ENCODE measurements at places on chromosomes 2 and 18.

DNA sequence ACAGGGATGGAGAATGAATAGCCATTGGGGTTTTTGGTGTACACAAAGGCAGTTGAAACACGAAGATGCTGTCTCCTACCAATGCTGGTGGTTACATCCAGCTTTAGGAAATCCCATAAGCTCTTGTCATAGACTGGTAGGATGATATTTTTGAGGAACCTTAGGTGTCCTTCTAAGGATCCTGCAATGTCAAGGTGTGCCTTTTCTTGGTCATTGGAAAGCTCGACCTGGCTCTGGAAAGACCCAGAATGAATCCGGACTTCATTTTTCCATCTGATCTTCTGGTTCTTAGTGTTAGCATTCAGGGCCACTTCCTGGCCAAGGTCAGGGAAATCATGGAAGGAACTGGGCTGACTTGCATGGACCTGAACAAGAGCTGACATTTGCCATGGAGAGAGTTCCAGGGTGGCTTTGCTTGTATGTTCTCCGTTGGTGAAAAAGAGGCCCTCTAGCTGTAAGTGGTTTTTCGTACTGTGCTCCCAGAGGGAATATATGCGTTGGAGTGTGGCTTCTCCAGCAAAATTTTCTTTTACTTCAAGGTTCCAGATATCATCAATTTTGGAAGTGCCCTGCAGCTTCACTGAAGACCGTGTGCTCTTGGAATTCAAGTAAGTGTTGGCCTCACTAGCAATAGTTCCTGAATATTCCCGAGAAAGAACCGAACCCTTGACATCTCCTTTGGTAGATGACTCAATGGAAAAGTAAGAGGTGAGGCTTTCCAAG is 38.0 kb downstream of the APOB start:
- no peak for DNase-seq

- no peak for DNase-seq
Observed at GRCh38 chr2:62382122-62382521, 123.9 kb downstream of the TMEM17 start.

- DNase-seq, result no peak
Observed at GRCh38 chr2:111663471-111664274, 220.3 kb downstream of the ANAPC1 start.

GRCh38 chr2:36881816-36882215 is 84.5 kb downstream of the STRN start:
- no peak for DNase-seq

DNA sequence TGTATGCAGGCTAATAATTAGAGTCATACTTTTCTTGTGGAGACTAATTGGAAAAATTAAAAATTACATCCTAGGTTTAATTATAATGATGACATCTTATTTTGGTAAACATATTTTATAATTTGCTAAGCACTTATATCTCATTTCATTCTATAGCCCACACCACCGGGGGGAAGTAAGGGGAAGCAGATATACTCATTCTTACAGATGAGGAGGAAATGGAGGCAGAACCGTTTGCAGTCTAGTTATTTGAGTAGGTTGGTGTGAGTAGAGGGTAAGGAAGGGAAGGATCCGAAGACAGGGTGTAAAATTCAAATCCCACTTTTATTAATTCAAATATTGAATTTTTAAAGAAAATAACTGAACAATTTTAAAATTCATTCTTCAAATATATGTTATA is 3.7 kb downstream of the ITGAV start:
- peak; percentile 80 for DNase-seq

- DNase-seq, result no peak
Observed at GRCh38 chr2:25354116-25354515, 12.4 kb upstream of the DNMT3A start.

DNA sequence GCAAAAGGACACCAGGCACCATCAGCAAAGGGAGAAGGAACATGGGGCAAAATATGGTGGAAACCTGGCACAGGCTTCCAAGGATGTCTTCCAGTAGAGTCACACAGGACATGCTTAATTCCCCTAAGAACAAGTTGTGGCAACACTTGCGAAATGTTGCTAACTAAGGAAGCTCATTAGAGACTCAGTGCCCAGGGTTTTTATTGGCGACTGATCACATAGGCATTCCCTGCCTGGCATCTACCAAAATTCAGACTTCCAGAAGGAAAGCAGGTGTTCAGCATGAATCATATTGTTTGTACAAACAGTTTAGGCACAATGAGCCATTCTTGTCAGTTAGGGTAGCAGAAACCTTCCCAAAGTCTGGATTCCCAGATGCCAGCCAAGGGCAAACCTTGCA is 25.7 kb downstream of the SLC4A1AP start:
- DNase-seq, result no peak

DNA sequence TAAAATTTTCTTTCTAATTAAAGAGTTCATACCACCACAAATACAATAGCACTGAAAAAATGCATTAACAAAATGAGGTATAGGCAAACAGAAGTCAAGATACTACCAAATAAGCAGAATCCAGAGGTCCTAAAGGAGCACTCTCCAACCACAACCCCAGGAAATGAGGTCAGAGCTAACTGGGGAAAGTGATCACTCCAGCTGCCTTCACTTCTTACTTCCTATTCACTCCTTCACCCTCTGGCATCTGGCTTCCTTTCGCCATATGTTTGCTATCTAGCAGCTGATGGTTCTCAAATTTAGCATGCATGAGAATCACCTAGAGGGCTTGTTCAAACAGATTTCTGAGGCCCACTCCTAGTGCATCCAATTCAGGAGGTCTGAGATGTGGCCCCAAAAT is 212.6 kb upstream of the ACVR2A start:
- DNase-seq, result peak; percentile 93

DNA sequence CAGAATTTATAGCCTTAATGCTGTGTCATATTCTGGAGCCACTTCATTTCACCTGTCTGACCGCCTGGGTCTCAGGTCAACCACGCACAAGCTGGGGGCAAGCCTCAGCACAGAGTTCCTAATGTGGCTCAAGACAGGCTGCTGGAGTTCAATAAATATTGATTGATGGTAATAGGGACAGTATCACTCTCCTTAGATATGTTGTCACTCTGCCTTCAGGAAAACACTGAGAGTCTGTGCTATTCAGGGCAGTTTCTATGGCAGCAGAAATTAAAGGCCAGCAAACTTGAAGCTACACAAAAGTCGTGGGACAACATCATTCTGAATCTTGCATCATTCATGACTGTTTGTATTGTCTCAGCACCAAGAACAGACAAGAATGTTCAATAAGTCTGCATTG is 696.1 kb downstream of the METTL4 start:
- DNase-seq, result no peak

GRCh38 chr18:14969500-14969899 is 221.5 kb downstream of the ANKRD30B start:
- DNase-seq, result no peak

- peak; percentile 64 for DNase-seq
Observed at GRCh38 chr2:159185401-159186130, 100.9 kb downstream of the WDSUB1 start.

- no peak for DNase-seq
Observed at GRCh38 chr2:23649303-23649702, 264.3 kb downstream of the KLHL29 start.

GRCh38 chr2:25305775-25306174 is 36.0 kb downstream of the DNMT3A start:
- no peak for DNase-seq

GRCh38 chr2:219851801-219852481 is 224.5 kb downstream of the SLC4A3 start:
- no peak for DNase-seq

- DNase-seq, result no peak
Observed at GRCh38 chr2:47033102-47033880, 117.7 kb upstream of the MCFD2 start.

DNA sequence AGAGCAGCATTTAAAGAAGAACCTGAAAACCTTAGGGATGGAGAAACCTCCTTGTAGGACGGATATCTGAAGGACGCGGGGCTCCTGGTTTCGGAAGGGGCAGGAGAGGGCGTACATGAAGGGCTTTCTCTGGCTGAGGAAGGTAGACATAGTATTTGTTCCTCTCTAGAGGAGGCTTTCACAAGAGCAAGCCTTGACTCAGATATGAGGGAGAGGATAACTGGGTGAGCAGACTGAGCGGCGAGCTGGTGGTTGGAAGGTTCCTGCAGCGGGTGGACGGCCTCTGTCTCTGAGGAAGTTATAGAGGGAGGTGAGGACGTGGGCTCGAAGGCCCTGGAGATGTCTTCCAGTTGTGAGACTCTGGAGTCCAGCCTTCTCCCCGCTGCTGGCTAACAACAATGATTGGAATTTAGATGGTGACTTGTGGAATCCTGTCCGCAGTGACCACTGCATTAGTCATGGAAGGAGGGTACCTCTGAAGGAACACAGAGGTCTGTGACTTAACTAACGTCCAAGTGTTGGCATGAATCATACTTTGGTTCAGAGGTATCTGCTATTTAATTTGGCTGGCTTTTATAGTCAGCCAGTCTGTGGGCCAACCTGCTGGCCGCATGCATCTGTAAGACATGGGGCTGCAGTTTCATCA is 80.9 kb downstream of the ASAP2 start:
- no peak for DNase-seq

DNA sequence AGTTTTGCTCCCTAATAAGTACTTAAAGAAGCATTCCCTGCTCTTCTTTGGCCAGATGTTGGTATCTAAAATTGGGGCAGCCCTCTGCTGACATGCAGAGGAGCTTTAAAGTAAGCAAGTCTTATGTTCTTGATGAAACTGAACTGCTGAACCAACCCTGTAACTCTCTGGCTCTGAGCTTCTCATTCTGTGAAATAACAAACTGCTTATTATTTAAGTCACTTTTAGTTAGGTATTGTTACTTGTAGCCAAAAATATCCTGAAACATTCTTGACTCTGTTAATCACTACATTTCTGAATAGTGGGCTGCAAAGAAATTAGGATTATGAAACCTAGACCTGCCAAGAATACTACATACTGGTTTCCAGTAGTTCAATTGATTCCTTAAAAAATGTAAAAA is 15.5 kb downstream of the PPP3R1 start:
- DNase-seq, result no peak

GRCh38 chr2:238380785-238381184 is 45.9 kb upstream of the ASB1 start:
- no peak for DNase-seq

DNA sequence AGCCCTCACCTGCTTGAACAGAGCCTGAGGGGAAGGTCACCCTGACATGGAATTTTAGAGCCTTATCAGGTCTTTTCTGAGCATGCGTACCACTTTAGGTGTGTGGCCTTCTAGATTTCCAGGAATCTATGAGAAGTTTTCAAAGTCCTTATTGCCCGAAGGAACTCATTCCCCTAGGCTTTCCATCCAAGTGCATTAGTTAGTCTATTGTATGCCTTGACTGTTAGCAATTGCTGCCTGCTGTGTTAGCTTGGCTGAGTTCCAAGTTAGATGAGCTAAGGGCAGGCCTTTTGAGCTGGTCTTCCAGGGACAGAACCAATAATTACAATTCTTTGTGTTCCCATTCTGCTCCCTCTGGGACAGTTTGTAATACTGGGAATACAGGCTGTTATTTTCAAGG is 30.8 kb upstream of the PUM2 start:
- DNase-seq, result no peak

Measured in Kasumi-1 (cell line).